ENCODE measurements at places on chromosomes 3 and 15.

GRCh38 chr3:132556508-132557159, 40.4 kb upstream of the ACKR4 start:
- DNase-seq: no peak

DNA sequence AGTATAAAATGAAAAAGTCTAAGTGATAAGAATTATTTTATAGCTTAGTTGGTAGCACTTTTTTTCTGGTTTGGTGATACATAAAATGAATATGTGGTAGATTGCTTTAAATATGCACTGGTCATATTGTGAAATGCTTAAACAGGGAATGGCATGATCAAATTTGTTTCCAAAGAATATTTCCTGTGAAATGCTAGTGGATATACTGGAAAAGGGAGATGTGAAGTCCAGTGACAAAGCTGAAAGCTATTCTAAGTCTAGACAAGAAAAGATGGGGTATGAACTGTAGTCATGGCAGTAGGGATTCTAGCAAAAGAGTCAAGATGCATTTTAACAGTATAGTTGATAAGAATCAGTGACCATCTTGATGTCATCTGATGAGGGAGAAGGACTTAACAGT, 98.9 kb upstream of the MME start:
- no peak for DNase-seq

DNA sequence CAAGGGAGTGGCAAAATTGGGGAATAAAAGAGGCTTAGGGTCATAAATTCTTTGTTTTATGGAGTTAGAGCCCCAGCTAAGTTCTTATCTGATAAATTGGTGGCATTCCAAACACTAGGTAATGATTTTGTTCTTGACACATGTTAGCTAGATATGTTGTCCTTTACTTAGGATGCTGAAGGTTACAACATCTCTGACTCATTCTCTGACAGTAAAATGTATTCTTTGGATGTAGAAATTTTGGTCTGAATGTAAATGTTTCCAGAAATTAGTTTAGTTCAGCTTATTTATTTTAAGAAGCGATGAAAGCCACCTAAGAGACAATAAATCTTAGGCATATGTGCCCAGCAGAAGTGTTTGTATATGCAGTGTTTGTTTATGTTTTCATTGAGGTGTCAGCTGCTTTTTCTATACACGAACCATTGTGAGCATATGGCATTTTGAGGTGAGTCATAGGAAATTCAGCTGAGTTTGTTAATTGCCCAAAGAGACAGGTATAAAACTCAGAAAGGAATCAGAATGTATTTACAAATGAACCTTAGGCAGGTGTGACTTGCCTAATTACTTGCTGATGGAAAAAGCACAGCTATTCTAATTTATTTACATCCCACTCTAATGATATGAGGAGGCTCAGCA, 247.7 kb downstream of the AGBL1 start:
- no peak for DNase-seq

DNA sequence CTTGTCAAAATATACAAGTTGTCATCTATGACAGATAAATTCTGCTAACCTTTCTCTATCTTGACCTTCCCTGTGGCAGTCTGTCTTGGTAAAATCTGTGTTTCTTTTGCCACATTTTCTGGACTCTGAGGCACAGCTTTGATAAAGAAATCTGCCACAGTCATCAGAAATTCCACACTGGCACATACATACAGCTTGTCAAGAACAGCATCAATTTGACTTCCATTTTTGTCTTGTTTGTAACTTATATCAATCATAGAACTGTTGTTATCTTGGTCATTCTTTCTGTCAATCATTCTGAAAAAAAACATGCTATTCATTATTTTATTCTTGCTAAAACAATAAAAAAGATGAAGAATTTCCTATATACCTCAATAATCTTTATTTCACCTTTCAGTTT, 130.8 kb downstream of the VPS13C start:
- no peak for DNase-seq

GRCh38 chr3:15327941-15328340, 4.4 kb downstream of the SH3BP5 start:
- no peak for DNase-seq

DNA sequence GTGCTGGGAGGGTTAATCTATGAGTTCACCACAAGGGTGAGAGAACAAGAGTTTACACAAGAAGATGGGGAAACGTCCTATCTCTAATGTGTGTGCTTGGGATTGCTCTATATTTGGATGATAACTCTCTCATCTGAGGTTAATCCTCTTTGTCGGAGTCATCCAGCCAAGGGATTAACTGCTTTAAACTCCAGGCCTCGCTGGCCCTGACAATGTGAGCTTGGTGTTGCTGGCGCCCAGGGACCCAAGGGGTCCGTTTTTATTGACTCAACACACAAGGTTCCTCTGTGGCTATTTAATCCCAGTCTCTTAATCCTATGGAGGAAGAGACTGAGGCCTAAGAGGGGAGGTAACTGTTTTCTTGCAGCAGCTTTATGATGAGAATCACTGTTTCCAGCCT, 14.2 kb downstream of the SV2B start:
- DNase-seq: no peak

All from amniotic stem cell (primary cell).